Kidney (tissue), 22 donors: ENCODE measurements at places on chromosomes 5 and 9.

GRCh38 chr5:83925321-83925954, 204.8 kb upstream of the HAPLN1 start:
- DNase-seq: no peak
- H3K4me3 ChIP-seq: no peak overlapping the region
- H3K36me3 ChIP-seq: no peaks in the 10 kb centered on the region
- no peaks in the 10 kb centered on the region for H3K4me1 ChIP-seq
- H3K27ac ChIP-seq: no peak overlapping the region

GRCh38 chr9:76150013-76150412, 244.2 kb downstream of the RFK start:
- no peak overlapping the region for H3K4me3 ChIP-seq
- H3K36me3 ChIP-seq: no peaks in the 10 kb centered on the region
- no peak for DNase-seq
- H3K4me1 ChIP-seq: no peaks in the 10 kb centered on the region
- H3K27ac ChIP-seq: no peak overlapping the region

GRCh38 chr9:100056561-100056960, 42.2 kb downstream of the ERP44 start:
- H3K4me1 ChIP-seq: no peaks in the 10 kb centered on the region
- no peak overlapping the region for H3K4me3 ChIP-seq
- H3K36me3 ChIP-seq: peaks cover 4% of the 10 kb centered on the region

DNA sequence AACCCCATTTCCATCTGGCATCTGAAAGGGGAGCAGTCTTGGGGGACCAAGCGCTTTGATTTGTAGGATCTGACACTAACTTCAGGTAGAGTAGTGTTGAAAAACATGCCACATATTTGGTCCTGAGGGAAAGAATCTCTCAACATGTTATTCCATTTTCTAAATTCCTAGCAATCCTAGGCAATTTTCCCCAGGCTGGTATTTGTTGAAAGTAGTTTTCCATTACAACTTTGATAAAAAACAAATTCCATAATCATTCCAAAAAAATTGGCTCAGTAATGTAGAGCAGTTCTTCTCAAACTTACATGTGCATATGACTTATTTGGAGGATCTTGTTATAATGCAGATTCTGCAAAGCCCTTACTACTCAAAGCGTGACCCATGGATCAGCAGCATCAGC, 477.9 kb downstream of the ACTL7B start:
- H3K27me3 ChIP-seq: no peaks in the 10 kb centered on the region
- H3K4me3 ChIP-seq: no peak overlapping the region
- H3K27ac ChIP-seq: no peak overlapping the region

DNA sequence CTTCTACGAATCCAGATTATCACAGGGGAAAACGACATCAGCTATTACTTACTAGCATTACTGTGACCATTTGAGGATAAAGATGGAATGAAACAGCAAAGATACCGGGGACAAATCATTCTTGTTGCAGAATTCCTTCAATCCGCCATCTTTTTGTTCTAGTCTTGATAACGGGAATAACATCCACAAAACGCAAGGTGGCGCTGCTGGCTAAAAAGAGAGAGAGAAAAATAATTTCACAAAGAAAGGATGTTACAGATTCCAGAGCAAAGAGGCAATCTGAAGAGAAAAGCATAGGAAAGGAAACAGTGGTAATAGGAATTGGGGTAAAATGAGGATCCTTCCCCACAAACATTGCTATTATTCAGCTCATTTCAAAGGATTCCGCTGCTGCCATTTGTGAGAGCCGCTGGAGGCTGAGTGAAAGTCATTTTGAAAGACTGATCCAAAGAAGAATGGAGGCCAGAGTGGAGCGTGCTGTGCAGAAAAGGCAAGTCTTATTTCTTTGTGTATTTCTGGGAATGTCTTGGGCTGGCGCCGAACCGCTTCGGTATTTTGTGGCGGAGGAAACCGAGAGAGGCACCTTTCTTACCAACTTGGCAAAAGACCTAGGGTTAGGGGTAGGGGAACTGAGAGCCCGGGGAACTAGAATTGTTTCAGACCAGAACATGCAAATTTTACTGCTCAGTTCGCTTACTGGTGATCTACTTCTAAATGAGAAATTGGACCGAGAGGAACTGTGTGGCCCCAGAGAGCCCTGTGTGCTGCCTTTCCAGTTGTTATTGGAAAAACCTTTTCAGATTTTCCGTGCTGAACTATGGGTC, at the start of gene PCDHB7:
Gene PCDHB7 (plus strand): TSS at position 264 of the 824 bp plus-strand sequence. CDS start 192 bp downstream, at position 456.
- H3K4me1 ChIP-seq: no peaks in the 10 kb centered on the region
- H3K27me3 ChIP-seq: peaks cover 2% of the 10 kb centered on the region
- DNase-seq: peak; percentile 22
- peak within 1 kb of the TSS; percentile 40 for H3K4me3 ChIP-seq
- H3K27ac ChIP-seq: no peak within 1 kb of the TSS
- H3K36me3 ChIP-seq: no peaks in the 10 kb centered on the region

DNA sequence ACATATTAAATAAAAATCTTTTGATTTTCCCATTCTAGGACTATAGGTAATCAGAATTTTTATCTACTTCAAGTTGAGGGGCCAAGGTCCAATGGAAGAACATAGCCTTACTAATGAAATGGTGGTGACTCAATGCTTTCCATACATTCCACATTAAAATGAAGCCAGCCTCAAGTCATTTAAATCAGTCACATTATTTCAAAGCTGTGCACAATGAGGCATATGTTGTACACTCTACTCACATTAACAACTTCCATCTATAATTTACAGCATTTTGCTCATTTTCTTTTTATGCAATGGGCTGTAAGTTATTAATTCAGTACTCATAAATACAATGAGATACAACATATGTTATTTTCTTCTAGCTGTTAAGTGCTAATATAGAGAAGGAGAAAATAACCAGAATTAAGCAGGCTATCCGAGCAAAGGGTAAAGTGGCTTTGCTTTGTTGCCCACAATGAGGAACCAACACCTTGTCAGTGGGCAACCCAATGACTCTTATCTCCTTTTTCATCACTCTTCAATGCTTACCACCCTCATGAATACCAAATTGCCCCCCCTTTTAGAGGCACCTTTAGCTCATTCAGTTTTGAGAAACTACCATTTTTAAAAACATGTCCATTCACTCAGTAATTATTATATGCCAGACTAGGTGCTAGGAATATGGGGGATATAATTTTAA, 52.4 kb downstream of the TTLL11 start:
- no peaks in the 10 kb centered on the region for H3K27me3 ChIP-seq
- H3K36me3 ChIP-seq: no peaks in the 10 kb centered on the region
- DNase-seq: no peak
- no peak overlapping the region for H3K4me3 ChIP-seq
- H3K27ac ChIP-seq: no peak overlapping the region
- H3K4me1 ChIP-seq: no peaks in the 10 kb centered on the region

GRCh38 chr5:53059281-53059680, 50.3 kb downstream of the MOCS2 start:
- H3K4me3 ChIP-seq: no peak overlapping the region
- H3K27ac ChIP-seq: no peak overlapping the region
- no peak for DNase-seq
- peaks cover 23% of the 10 kb centered on the region for H3K36me3 ChIP-seq

GRCh38 chr5:78893940-78894677, 91.0 kb downstream of the ARSB start:
- H3K27me3 ChIP-seq: no peaks in the 10 kb centered on the region
- no peaks in the 10 kb centered on the region for H3K36me3 ChIP-seq
- no peak overlapping the region for H3K27ac ChIP-seq
- no peak for DNase-seq

DNA sequence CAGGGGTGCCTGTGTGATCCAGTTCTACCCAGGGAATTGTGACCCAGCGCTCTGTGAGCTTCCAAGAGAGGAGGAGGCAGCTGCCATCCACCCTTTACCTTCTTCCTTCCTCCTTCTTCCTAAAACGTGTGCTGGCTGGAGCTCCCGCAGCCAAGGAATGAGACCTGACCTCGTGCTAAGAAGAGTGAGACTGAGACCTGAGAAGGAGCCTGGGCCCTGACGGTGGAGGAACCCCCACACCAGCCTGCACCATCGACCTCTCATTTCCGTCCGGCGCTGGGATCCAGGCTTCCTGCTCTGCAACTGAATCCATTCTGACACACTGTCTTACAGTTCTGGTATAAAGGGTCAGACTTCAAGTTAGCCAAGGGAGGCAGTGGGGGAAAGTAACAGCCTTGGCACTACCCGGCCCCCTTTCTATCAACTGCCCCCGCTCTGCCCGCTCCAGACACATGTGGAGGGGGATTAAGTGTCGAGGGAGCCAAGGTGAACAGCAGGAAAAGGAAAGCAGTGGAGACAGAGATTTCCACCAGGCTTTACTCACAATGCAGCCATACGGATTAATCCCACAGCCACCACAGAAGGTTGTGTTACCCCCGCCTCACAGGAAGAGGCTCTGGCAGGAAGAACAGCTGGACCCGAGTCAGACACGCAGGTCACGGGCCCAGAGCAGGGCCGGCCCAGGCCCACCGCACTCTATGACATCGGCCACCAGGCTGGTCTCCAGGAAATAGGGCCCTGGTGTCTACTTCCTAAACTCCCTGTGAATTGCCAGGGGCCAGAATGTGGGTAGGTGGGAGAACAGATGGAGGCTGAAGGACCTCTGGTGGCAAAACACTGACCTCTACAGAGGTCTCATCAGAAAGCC, 15.8 kb downstream of the MGAT1 start:
- H3K4me3 ChIP-seq: no peak overlapping the region
- H3K27ac ChIP-seq: peak overlapping the region; percentile 11
- no peaks in the 10 kb centered on the region for H3K27me3 ChIP-seq
- H3K4me1 ChIP-seq: no peaks in the 10 kb centered on the region
- no peak for DNase-seq
